ENCODE measurements at places on chromosomes 6 and 20.

DNA sequence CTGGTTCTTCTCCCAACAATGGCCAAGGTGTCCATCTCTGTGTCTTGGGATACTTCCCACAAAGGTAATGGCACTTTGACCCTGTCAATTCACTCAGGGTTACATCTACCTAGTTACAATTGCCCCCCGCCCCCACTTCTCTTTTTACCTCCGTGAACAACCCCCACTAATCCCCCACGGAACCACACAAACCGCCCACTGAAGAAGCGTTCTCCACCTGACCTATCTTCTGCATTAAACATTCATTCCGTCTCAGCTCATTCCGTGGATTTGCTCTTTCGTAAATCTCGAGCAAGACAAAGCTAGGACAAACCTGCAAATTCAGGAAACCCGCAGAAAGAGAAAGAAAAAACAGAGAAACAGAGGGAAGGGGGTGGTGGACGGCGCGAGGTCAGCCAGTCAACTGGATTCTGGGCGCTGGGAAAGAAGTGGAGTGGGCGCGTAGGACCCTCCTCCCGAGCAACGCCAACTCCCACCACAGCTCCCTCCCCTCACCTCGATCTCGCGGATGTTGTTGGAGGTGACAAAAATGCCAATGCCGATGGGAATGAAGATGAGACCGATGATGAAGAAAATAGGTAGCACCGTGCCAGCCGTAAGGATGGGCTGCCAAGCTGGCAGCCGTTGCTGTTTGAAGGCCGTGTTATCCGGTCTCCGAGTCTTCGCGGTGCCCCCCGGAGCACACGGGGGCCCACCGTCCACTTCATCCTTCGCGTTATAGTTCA is 523 bp downstream of the TMEM30A start:
- no peak for DNase-seq

DNA sequence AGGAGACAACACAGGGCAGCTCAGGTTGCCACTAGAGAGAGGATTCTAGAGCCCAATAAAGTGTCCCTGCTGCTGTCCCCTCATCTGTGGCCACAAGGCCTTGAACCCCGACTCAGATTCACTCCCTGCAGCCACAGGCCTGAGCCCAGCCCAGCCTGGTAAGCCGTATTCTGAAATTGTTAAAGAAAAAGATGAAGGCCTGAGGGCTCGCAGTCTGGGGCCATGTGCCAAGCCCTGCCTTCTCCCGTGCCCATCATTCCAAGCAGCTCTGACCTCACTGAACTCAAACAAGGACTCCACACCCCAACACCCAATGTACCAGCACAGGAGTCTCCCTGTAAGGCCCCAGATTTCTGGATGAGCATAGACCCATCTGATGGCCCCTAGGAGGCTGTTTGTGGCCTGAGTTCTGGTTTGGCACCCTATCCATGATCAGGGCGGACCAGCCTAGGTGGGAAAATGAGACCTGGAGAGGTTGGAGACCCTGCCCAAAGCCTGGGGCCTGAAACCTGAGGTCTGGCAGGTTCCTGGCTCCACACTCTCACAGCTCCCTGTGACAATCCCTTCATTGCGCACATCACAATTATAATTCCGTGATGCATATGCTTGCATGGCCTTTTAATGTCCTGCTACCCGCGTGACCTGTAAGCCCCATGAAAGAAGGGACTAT is 62.0 kb upstream of the TOP1 start:
- DNase-seq = no peak

DNA sequence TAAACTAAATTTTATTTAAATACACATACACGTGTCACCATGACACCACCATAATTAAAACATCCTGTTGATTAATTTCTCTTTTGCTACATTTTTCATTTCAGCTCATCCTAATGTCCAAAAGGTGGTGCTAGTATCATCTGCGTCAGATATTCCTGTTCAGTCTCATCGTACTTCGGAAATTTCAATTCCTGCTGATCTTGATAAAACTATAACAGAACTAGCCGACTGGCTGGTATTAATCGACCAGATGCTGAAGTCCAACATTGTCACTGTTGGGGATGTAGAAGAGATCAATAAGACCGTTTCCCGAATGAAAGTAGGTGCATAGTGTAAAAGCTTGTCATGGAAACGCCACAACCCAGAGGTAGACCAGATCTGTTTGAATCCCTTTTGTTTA is 263.4 kb downstream of the UTRN start:
- DNase-seq = no peak

DNA sequence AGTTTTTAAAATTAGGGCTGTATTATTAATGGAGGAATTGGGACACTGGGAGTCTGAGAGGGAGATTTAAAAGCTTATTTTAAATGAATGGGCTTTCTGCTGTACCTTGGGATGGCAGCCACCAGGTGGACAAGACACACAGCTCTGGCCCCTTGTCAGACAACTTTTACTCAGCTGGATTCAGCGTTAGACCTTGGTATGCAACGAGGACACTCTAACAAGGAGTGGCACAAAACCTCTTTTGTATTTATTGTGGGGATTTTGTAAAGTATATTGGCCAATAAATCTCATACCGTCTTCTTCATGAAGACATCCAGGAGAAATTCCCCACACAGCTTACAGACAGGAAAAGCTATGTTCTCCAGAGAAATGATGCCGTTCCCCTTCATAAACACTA is 105.7 kb downstream of the LCA5 start:
- DNase-seq = no peak

GRCh38 chr6:125310994-125311649 is 9.4 kb upstream of the HDDC2 start:
- no peak for DNase-seq

- DNase-seq = no peak
Observed at GRCh38 chr6:129329678-129330077, 380.3 kb downstream of the ARHGAP18 start.

DNA sequence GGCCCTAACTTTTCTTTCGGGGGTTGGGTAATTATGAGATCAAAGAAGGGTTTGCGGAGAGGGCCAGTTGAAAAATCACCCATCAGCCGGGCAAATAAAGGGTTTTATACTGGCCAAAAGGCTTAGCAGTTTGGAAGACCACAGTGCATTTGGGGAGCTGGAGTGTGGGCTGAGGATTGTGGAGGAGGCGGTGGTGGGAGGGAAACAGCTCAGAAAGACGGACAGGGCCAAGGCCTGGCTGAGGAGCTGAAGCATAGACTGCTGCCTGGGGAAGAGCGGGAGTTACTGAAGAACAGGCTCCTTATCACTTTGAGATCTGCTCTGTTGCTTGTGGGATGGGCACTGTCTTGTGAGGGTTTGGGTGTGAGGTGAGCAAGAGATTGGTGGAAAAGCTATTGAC is 144.2 kb downstream of the CARMIL1 start:
- no peak for DNase-seq

DNA sequence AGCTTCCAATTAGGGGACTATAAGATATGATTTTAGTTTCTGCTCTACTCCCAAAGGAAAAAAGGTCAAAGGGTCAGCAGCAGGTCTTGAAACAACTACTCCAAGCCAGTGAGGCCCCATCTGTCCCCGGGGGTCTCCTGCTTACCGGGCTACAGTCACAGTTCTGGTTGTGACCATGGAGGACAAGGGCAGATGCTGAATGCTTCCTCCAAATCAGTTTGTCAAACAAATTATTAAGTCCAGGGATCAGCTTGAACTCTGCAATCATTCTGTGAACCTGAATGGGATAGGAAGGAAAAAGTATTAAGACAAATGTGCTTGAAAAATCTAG is 60.2 kb downstream of the MYH7B start:
- no peak for DNase-seq

- no peak for DNase-seq
Observed at GRCh38 chr6:170451762-170452651, 101.1 kb downstream of the PSMB1 start.

GRCh38 chr6:108165714-108166663 is at the start of gene NR2E1:
NR2E1 (plus strand) TSS chr6:108166022; CDS start chr6:108166766, 744 bp downstream.
- DNase-seq = no peak

GRCh38 chr6:36526066-36526465 is 21.2 kb downstream of the STK38 start:
- no peak for DNase-seq

GRCh38 chr6:39156801-39157200 is 41.8 kb upstream of the SAYSD1 start:
- no peak for DNase-seq

- DNase-seq = no peak
Observed at GRCh38 chr6:157650261-157650640, 172.8 kb upstream of the SNX9 start.

DNA sequence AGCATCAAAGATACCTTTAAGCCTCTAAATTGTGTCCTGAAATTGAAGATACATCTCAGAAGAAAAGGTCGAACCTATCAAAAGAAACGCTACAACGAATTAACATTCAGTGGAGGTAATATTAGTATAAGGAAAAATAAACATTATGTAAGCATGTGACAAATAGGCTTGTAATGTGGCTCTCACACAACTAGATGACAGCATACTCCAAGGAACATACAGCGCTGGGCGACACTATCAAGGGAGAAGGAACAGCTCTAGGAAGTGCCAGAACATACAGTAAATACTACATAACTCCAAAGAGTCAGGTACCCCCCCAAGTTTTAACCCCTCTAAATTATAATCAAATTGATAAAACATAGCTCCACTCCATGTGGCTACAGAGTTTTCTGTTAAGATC is 103.5 kb downstream of the LAMP5 start:
- DNase-seq = no peak

GRCh38 chr6:153117986-153118879 is 12.8 kb downstream of the RGS17 start:
- no peak for DNase-seq

- DNase-seq = no peak
Observed at GRCh38 chr20:46636514-46636913, 14.7 kb downstream of the SLC13A3 start.

DNA sequence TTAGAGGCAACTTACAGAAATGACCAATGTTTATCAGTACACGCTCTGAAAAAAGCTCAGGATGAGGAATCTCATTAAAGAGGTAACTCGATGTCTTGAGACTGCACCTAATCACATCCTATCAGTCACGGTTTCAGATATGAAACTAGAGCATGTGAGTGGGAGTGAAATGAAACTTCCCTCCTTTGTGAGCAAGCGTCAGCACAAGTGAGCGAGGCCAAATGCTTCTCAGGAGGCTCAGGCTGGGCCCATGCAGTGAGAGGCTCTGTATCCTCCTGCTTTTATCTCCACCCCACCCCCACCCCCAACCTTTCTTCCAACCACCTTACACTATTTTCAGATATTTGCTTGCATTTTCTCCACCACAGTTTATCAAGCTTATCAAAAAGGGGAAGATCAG is 140.8 kb upstream of the RIMS1 start:
- DNase-seq = no peak

DNA sequence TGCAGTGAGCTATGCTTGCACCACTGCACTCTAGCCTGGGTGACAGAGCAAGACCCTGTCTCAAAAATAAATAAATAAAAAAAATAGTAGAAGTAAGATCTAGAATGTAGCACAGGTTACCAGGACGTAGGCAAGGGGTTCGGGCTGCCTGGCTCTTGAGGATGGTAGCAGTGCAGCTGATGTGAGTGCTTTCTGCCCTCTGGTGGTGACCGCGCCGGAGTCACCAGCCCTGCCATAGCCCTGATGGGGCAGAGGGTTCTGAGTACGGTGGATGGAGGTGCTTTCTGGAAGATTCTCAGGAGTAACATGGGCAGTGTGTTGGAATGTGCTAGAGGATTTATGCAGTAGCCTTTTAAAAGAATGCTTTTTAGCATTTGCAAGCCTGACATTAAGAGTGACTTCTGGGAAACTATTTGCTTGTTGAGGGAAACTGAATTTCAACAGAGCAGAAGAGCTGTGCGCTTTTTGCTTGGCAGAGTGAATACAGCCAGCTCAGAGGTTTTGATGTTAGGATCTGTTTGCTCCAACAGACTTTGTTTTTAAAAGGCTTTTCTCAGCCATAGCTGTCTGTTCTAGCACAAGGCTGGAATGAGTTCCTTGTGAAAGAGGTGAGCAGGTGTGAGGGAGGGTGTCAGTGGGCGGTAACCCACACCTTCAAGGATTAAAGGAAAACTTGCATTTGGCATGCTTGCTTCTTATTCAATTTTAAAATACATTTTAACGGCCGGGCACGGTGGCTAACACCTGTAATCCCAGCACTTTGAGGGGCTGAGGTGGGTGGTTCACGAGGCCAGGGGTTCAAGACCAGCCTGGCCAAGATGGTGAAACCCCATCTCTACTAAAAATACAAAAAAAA is 65.9 kb downstream of the PTPN1 start:
- peak; percentile 59 for DNase-seq

- DNase-seq = no peak
Observed at GRCh38 chr6:10424040-10424439, 9.2 kb upstream of the TFAP2A start.

GRCh38 chr6:116446399-116446798 is 14.8 kb upstream of the CALHM6 start:
- DNase-seq = no peak

DNA sequence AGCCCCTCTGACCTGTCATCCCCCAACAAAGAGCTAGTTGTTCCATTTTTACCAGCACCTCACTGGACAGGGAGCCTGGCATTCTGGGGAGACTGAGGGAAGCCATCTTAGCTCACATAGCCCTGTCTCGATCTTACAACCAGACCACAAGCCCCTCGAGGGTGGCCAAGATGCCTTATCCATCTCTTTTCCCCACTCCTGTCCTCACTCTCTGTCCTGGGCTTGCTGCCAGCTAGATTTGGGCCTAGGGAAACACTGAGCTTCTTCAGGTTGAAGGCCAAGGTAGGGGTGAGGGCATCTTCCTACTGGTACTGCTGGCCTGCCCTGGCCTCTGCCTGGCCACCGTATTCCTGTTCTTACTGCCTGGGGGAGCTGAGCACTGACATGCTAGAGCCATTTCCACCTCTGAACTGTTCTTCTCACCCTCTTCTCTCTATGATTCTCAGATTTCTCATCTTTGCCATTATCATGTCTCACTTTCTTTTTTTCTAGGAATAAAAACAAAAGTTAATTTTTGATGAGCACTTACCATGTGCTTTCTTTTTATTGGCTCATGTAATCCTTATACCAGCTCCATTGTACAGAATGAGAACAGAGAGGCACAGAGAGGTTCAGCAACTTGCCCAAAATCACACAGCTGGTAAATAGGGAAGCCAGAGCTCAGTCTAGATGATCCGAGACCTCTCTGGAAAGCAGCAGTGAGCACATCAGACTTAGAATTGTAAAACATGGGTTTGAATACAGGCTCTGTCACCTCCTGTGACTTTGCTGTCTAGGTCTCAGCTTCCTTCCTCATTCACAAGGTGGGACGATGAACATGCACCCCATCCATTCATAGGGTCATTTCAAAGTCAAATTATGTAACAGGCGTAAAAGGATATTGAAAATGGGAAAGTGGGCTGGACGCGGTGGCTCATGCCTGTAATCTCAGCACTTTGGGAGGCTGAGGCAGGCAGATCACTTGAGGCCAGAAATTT is 28.7 kb downstream of the FGD2 start:
- no peak for DNase-seq

- DNase-seq = no peak
Observed at GRCh38 chr6:9025796-9026394, 590.5 kb upstream of the SLC35B3 start.
